ENCODE measurements at places on chromosomes 7 and 10. TPM values are rescaled to one million over a fixed set of nuclear protein-coding genes. Genes with fewer than 3 reads are reported as not detected.

The ZNF804B gene
- total RNA-seq, result not detected

The HSPA12A gene
- 11.3 TPM for total RNA-seq

DNA sequence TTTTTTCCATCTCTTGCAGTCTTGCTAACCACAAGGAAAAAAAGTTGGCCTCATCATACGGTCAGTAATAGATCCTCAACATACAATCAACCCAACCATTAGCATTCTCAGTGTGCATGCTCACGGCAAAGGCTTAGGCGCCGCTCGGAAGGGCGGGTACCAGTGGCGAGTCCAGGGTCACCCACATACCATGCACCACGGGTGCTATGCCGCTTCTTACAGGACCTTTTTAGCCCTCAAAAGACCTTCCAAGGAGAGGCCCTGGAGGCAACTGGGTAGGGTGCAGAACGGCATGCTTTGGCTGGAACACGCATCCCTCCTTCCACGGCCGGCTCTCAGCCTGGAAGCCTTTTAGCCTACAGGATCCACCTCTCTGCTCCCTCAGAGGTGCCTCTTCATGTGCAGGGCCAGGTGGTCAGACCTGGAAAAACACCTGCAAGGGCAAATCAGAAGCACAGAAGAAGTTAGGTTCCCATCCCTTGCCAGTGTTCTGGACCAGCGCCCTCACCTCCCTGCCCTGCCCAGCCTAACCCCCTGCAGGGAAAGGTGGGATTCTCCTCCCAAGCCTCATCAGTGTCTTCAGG is 5.8 kb downstream of the KLF6 start:
- no peak for DNase-seq

The AKR1C3 gene
- 1,870 TPM for total RNA-seq

The TCERG1L gene
- total RNA-seq, result not detected

The EXOSC1 gene
- total RNA-seq, result 27.0 TPM

The CNPY1 gene
- total RNA-seq, result not detected

DNA sequence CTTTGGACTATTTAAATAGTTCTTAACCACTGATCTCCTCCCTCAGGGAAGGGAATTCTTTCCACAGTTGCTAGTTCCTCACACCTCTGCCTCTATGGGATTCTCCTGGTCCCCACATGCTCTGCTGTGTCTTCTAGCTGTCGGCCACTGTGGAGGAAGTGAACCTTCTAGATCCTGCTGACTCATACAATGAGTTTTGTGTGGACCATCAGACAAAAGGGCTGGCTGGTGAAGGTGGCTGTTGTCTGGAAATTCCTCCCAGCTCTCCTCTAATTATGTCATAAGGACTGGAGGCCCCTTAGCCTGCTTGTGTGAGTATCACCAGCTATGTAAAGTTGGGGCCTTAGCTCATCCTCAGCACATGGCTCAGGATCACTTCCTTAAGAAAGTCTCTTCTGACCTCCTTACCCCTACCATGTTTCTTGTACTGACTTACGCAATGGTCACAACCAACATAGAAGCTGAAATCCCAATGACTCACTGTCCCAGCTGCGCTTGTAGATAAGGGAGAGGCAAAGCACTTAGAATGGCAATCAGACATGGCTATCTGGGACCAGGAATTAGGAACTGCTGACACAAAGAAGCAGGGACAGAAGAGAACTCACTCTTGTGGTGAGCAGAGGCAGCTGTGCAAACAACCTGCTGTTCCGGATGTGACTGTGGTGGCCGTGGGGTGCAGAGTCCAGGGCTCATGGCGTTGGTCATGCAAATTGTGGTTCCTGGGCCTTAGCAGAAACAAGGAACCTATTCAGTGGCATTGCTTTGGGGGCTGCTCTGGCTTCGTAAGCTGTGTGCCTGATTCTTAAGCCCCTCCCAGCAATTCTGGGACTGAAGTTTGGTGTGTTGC is 2.5 kb upstream of the MACC1 start:
- peak; percentile 83 for DNase-seq

- no peak for DNase-seq
Measured at GRCh38 chr10:96413151-96413787, 54.5 kb upstream of the OPALIN start.

- no peak for DNase-seq
Measured at GRCh38 chr10:7003831-7004395, 406.9 kb downstream of the SFMBT2 start.

The SLC16A12 gene
- total RNA-seq, result 0.65 TPM

- DNase-seq, result no peak
Measured at GRCh38 chr10:63718006-63718405, 196.8 kb downstream of the REEP3 start.

GRCh38 chr10:133274751-133275683 is 1.7 kb downstream of the ADAM8 start:
- peak; percentile 68 for DNase-seq

DNA sequence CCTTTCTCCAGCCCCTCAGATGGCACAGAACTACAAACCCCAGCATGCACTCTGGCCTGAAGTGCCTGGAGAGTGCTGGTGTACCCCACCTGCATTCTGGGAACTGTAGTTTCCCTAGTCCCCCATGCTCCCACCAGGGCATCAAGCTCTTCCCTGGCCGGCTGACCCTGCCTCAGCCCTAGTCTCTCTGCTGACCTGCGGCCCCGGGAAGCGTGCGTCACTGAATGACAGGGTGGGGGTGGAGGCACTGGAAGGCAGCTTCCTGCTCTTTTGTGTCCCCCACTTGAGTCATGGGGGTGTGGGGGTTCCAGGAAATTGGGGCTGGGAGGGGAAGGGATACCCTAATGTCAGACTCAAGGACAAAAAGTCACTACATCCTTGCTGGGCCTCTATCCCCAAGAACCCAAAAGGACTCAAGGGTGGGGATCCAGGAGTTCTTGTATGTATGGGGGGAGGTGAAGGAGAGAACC is 2.1 kb downstream of the NOS3 start:
- no peak for DNase-seq

DNA sequence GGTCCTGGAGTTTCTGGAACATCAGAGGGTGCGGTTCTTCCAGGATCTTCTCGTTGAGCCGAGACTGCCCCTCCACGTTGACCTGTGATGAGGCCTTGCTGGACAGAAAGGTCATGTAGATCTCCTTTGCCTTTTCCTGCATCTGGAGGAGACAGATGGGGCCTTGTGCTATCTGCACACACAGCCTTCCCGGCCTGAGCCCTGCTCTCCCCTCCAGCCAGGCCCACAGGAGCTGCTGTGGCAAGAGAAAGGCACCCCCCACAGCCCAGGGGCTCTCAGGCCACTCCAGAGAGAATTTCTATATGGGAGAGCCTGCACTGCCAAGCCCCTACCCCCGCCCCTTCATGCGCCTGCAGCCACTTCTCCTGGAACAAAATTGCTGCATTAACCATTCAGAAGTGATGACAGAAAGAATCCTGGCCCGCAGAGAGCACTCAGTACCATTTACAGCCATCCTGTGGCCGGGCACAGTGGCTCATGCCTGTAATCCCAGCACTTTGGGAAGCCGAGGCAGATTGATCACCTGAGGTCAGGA is 26.9 kb downstream of the RGS10 start:
- DNase-seq, result no peak

DNA sequence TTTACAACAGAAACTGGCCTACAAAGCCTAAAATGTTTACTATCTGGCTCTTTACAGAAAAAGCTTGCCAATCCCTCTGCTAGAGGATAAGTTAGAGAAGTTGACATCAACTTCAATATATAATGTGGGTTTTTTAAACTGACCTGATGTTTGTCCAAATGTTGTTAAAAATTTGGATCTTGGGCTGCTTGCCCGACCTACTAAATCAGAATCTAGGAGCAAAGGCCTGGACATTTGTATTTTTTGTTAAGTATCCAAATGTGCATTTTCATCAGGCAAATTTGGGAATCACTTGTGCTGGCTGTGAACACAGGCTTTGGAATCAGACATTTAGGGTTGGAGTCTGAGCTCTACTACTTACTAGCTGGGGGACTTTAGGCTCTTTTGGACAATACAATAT is 252.7 kb upstream of the CSTF2T start:
- no peak for DNase-seq

DNA sequence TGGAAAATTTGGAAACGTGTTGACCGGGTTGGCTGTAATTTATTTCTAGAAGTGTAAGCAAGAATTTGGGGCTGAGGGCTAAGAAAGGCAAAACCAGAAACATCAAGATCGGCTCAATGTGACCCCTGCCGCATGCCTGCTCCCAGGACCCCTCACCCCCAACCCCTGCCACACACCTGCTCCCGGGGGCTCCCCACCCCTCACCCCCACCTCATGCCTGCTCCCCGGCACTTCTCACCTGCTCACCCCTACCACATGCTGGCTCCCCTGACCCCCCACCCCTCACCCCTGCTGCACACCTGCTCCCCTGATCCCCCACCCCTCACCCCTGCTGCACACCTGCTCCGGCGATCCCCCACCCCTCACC is 19.0 kb upstream of the CFAP46 start:
- DNase-seq, result no peak

DNA sequence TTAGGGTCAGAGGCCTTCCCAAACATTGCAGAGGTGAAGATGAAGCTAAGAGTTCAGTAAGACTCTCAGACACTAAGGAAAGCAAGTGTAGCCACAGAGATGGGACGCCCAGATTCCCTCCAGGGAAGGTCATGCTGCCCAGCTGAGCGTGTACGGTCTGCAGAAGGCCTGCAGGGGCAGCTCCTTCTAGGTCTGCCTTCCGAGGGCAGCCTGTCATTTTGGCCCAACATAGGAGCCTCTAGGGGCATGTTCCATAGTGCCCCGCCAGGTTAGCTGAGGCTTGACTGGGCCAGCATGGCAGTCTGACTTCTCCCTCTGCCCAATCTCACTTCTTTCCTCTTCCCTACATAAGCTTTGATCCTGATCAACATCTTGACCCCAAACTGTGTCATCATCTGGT is 130.7 kb downstream of the PIP4K2A start:
- DNase-seq, result no peak

- no peak for DNase-seq
Measured at GRCh38 chr10:1183033-1183396, 126.8 kb downstream of the WDR37 start.

The GALNT17 gene
- total RNA-seq, result not detected

The OR9A2 gene
- total RNA-seq, result not detected

GRCh38 chr7:156640257-156640948 is at the start of gene RNF32:
Gene RNF32 (plus strand): TSS chr7:156640774. CDS start chr7:156643878, 3,104 bp downstream.
- peak; percentile 96 for DNase-seq

DNA sequence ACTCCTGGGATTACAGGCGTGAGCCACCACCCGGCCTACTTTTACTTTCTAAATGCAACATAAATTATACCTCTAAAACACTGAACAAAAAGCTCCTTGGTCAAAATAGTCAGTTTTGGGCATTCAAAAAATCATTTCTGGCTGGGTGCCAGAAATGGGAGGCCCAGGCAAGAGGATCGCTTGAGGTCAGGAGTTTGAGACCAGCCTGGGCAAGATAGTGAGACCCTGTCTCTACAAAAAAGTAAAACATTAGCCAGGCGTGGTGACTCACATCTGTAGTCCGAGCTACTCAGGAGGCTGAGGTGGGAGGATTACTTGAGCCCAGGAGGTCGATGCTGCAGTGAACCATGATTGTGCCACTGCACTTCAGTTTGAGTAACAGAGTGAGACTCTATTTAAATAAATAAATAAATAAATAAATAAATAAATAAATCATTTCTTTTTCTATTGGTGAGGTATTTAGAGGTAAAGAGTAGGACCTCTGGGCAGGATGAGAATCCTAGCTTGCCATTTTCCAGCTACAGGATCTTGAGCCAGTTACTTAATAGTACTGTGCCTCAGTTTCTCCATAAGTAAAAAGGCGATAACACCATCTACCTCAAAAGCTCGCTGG is 87.6 kb downstream of the SKIDA1 start:
- DNase-seq, result no peak

DNA sequence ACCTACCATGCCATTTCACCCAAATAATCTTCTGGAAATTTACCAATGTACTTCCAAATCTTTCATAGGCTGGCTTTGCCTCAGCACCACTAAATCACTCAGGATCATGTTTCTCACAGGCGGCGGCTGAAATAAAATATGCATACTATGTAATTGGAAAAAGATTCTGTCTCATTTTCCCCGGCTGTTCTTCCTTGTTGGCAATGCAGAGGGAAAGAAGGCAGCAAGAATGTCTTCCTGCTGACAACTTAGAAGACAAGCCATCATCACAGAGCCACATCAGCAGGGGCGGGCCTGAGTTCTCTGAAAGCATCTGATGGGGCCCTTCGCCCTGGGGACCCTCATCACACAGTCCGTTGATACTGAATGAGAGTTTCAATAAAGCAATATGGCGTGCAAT is 39.2 kb upstream of the COL1A2 start:
- DNase-seq, result no peak

Measured in PC-9 (cell line).